ENCODE measurements at places on chromosomes 3 and 15.

DNA sequence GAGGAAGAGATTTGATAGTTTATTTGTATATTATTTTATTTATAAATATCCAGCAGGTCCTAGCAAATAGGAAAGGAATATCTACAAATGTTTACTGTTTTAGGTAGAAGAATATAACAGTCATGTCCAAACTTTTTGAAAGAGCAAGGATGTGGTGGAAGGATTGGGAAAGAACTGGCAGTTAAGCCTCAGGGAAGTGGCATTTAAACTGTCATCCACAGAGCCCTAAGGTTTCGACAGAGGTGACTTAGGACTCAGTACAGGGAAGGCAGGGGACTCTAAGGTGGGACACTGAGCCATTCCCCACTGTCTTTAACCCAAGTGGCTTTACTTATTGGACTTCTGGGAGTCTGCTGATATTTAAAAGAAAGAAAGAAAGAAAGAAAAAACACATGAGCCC is 11.8 kb upstream of the TMEM87A start:
- no peak for DNase-seq

DNA sequence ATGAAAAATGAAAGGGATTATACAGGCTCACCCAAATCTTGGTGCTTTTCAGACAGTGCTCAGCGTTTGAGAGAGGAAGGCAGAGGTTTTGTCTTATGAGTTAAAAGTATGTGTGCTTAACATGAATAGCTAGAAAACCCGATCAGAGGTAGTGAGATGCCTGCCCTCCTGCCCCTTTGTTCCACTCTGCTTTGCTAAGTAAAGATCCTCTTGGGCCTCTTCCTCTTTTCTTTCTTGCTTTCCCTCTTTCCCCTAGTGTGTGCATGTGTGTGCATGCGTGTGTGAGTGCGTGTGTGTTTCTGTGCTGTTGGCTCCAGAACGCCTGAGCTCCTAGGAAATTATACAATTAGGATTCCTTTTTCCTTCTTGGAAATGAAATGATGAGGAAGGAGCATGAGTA is 261.3 kb upstream of the NR2E3 start:
- no peak for DNase-seq

GRCh38 chr3:178174201-178174915 is 361.9 kb upstream of the KCNMB2 start:
- no peak for DNase-seq

GRCh38 chr15:51625236-51625635 is 2.7 kb upstream of the DMXL2 start:
- peak; percentile 41 for DNase-seq

- DNase-seq: peak; percentile 49
Observed at GRCh38 chr15:73688455-73688854, 4.3 kb downstream of the CD276 start.

- DNase-seq: no peak
Observed at GRCh38 chr3:125148836-125149235, 63.7 kb downstream of the SLC12A8 start.

DNA sequence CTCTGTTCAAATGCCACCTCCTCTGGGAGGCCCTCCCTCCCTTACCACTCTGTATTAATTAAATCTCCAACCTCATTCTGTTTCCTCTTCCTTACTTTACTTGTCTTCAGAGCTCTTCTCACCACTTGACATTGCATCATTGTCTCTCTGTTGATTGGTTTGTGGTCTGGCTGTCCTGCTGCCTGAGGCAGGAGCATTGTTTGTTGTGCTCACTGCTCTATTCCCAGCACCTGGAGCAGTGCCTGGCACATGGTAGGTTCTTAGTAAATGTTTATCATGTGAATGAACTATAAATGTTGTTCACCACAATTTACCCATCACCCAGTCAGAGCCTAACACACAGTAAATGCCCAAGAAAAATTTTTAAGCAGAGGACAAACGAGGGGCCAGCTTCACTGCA is 6.7 kb upstream of the BFSP2 start:
- DNase-seq: no peak

GRCh38 chr3:99286266-99286845 is 352.0 kb upstream of the COL8A1 start:
- no peak for DNase-seq

DNA sequence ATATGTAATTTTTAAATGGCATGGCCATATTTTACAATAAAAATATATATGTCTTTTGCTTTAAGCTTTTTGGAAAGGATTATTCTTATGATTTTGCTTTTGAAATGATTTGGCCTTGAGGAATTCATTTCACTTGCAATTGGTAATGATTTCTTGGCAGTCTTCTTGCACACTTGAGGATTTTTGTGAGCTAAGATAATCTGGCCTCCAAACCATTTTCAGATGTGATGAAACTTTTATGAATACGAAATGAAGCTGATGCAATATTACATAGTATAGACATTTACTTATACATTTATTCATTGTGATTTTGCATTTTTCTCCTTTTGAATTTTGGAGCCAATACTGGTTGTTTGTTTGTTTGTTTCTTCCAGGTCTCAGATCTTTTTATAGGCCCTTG is 6.4 kb upstream of the SH2D7 start:
- DNase-seq: peak; percentile 78
